Left renal pelvis (tissue), 4 donors: ENCODE measurements at places on chromosomes 12 and 14. TPM values are rescaled to one million over a fixed set of nuclear protein-coding genes. Genes with fewer than 3 reads are reported as not detected.

KRT86 gene
- polyA plus RNA-seq: not detected

OAS1 gene
- polyA plus RNA-seq: 11.2 TPM

NANOG gene
- polyA plus RNA-seq: 0.17 TPM

IQSEC3 gene
- 6.6 TPM for polyA plus RNA-seq

TMBIM4 gene
- polyA plus RNA-seq: 159 TPM

CCDC60 gene
- 0.20 TPM for polyA plus RNA-seq

SLCO1B1 gene
- not detected for polyA plus RNA-seq

CLEC1B gene
- 0.78 TPM for polyA plus RNA-seq

SLC17A8 gene
- 0.44 TPM for polyA plus RNA-seq

HELB gene
- polyA plus RNA-seq: 3.3 TPM

COA8 gene
- 26.7 TPM for polyA plus RNA-seq

SDSL gene
- polyA plus RNA-seq: 12.7 TPM
